ENCODE measurements at places on chromosomes 12 and 14. TPM values are rescaled to one million over a fixed set of nuclear protein-coding genes. Genes with fewer than 3 reads are reported as not detected.

DNA sequence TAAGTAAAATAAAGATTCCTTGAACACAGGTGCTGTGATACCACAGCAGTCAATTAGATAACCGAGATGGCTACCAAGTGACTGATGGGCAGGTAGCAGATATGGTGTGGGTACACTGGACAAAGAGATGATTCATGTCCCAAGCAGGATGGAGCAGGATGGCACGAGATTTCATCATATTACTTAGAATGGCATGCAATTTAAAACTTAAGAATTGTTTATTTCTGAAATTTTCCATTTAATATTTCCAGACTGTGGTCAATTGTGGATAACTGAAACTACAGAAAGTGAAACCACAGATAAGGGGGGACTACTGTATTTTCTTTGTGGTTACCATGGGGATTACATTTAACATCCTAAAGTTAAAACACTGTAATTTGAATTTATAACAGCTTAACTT, 7.5 kb upstream of the ZFP36L1 start:
- DNase-seq, result peak; percentile 73

OTOGL gene
- under 0.01 TPM for total RNA-seq

SSTR1 gene
- 57.9 TPM for total RNA-seq

TSHR gene
- total RNA-seq, result not detected

DNA sequence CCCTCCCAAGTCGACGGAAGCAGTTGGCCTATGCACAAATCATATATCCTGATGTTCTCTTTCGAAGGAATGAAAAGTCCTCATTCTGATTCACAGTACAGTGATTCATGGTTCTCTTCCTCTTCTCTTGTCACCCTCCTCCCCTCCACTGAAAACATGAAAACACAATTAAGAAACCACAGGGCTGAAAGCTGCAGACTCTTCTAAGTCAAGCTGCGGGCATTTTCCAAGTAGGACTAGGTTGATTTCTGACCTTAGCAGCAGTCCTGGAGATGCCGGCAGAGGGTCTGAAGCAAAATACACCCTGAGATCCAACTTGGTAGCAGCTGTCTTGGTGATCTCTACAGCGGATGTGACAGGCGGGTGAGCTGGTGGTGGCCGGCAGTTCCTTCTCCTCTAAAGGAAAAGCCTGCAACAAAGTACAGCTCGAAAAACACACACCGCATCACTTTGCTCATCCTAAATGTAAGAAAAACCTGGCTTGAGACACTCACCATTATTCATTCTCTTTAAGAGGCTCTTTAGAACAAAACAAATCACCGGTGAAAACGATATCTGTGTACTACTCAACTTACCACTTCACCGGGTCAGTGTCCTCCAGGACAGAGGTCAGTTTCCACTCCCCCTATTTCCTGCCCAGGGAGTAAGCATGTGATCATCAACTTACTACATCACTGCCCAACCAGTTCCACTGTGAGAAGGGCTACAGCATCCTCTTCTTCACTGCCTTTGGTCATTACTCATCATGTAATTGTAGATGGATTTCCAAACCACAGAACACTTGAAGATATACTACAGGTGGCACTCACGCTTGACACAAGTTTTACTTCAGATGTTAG, 6.0 kb downstream of the TMCC3 start:
- peak; percentile 69 for DNase-seq

GRCh38 chr12:51171884-51172514, 936 bp downstream of the TFCP2 start:
- peak; percentile 64 for DNase-seq

DNA sequence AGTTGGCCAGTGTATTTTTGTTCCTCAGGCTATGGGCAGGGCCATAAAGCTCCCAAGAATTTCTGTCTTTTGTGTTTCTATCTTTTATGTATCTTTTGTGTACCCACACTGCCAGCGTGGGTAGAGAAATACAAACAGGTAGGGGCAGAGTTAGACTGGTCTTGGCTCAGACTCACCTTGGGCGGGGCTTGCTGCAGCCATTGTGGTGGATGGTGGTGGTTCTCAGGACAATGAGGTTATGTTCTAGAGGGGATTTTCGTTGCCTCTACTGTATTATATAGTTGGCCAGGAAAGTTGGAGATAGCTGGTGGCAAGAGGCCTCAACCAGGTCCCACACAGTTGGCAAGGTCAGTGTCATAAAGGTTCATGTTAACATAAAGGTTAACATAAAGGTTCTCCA, 977.5 kb upstream of the LRFN5 start:
- no peak for DNase-seq

TAS2R42 gene
- total RNA-seq, result not detected

- DNase-seq, result peak; percentile 75
Observed at GRCh38 chr12:42135259-42135814, 9.3 kb downstream of the GXYLT1 start.

GRCh38 chr12:45644541-45644940, 85.0 kb upstream of the ARID2 start:
- peak; percentile 32 for DNase-seq

DNA sequence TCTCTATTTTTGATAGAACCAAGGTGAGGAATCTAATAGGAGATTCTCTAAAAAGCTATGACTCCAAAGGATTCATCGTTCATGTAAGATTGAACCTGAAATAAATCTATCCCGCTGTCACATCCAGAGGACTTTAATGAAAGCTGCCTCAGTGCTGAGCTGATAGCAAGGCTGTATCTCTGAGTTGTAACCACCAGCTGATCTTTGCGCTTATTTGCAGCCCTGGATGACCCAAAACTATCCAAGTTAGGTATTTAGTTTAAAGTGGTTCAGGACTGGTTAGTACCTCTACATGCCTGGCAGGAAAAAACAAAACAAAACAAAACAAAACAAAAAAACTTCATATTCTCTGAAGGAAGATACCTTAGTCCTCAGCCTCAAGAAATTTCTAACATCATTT, 8.8 kb upstream of the ANKRD33 start:
- no peak for DNase-seq

- DNase-seq, result no peak
Observed at GRCh38 chr14:33229269-33229929, 290.7 kb downstream of the NPAS3 start.

PIK3C2G gene
- not detected for total RNA-seq

DNA sequence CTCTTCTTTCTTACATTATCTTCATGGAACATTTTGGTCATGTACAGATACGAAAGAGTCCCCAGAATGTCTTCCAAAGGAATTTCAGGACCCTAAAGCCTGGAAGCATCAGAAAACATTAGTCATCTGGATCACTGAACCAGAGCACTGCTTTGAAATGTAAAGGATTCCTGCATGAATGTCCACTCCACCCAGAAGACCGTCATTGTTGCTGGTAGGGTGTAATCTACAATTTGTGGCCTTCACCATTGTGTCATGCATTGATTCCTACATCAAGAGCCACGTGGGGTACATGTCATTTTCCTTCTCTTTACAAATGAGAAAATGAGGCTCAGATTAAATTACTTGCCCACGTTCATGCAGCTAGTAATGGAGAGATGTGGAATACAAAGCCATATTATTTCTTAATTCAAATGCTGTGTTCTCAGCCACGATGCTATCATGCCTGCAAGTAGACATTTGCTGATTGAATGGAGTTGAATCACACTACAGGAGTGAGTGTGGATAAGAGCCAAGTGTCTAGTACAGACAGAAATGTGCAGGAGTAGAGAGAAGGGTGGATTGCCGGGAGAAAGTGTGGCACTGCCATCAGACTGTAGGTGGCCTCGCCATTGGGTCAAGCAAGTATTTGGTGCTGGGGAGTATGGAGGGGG, 231.2 kb downstream of the C12orf75 start:
- DNase-seq, result no peak

HSP90AA1 gene
- total RNA-seq, result 321 TPM

GRCh38 chr12:117161460-117162166, 28.7 kb downstream of the FBXO21 start:
- DNase-seq, result no peak

- peak; percentile 55 for DNase-seq
Observed at GRCh38 chr12:102343361-102344121, 136.8 kb downstream of the IGF1 start.

DNA sequence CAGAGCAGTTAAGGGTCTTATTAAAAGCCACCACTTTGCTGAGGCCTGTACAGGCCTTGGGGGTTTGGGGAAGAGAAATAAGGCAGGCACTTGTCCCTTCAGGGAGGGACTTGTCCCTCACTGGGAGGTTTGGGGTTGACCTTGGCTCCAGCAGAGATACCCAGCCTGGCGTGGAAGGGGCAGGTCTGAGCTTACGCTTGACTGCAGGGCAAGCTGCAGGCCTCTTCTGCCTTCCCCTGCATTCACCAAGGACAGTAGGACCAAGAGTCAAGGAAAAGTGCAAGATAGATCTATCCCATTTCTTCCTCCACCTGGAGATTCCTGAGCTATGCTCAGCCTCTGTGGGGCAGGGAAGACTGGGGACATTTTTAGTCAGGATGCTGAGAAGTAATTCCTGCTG, 154.3 kb downstream of the SMOC1 start:
- DNase-seq, result no peak

- peak; percentile 21 for DNase-seq
Observed at GRCh38 chr12:105554223-105554678, 223.8 kb downstream of the C12orf75 start.

TRMT61A gene
- total RNA-seq, result 8.2 TPM

DNA sequence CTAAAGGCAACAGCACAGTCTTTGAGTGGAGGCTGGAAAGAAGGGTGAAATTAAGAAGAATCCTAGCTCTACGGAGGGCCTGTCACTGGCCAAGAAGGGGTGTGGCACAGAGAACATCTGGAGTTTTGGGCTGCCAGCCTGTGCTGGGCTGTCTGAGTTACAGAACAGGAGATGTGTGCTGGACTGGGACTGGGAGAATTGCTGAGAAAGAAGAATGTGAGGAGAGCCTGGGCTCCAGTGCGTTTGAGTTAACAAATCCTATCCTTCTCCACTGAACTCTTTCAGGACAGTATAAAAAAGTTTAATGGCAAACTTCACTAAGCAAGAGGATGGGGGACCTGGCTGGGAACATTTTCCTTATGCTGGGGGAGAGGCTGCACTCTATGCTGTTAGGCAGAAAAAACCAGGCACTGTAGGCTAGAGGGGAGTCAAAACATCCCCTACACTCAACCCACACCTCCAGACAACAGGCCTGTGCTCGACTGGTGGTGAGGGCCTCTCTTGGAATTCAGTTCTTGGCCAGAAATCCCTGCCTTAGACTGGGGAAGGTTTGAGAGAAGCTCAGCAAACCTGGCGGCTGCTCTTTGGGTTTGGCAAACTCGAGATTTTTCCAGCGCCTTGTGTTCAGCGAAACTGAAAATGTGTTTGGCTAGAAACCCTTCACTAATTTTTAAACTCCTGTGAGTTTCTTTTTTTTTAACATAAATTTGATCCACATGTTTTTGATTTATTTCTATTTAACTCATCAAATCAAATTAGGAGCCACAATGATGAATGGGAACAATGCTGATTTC, 217.3 kb downstream of the MON2 start:
- peak; percentile 41 for DNase-seq

CD4 gene
- 1.9 TPM for total RNA-seq

PAPLN gene
- 4.3 TPM for total RNA-seq

WSCD2 gene
- under 0.01 TPM for total RNA-seq

- no peak for DNase-seq
Observed at GRCh38 chr12:109982210-109982609, 14.0 kb downstream of the GIT2 start.

DNA sequence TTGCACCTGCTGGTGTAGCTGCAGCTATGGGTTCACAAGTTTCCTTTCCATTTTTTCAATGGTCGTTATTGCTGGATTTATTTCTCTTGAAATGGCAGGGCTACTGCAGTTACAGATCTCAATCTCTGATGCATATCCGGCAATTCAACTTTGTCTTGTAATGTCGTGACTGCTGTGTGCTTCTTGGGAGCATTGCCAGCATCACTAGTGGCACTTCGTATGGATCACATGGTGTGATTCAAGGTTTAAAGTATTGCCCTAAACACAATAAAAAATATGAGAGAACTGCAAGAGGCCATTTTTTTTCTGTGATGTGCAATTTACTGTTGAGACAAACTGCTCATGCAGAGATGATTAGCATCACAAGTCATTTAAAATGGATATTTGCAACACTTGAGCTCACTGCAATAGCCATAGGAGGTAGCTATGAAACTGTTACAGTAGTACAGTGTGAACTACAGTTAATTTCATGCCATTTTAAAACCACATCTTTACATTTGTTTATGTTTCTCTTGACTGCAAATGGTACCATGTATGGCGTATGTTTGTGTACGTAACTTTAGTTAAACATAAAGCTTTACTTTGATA, 217.4 kb upstream of the PDE3A start:
- DNase-seq, result no peak

DNA sequence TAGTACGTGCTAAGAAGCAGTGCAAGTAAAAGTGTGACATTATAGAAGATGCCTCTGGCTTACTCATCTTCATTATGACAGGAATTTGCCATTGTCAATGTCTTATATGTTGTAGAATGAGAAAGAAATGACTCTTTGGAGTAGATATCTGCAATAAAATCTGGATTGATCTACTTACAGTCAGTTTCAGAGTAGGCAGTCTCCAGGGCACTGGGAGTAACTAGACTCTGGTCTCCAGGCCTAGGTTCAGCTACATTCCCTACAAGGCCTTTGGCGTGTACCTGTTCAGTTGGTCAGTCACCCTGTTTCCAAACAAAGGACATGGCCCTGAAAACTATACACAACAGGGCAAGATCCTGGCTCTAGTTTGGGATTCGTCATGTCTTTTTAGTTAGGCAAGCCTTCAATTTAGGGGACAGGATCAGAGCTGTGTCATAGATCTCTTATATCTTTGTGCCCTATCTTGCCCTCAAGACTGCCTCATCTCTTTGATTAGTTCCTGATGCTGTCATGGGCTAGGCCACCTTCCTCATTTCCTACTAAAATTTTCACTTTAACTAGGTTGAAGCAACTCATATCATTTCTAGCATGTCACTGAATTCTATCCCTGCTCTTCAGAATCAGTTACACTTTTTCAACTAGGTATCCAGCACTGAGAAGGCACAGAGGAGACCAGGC, 410.0 kb downstream of the RAD51B start:
- no peak for DNase-seq

- DNase-seq, result peak; percentile 29
Observed at GRCh38 chr12:56337753-56338251, 882 bp upstream of the IL23A start.

SLC6A12 gene
- not detected for total RNA-seq

DNA sequence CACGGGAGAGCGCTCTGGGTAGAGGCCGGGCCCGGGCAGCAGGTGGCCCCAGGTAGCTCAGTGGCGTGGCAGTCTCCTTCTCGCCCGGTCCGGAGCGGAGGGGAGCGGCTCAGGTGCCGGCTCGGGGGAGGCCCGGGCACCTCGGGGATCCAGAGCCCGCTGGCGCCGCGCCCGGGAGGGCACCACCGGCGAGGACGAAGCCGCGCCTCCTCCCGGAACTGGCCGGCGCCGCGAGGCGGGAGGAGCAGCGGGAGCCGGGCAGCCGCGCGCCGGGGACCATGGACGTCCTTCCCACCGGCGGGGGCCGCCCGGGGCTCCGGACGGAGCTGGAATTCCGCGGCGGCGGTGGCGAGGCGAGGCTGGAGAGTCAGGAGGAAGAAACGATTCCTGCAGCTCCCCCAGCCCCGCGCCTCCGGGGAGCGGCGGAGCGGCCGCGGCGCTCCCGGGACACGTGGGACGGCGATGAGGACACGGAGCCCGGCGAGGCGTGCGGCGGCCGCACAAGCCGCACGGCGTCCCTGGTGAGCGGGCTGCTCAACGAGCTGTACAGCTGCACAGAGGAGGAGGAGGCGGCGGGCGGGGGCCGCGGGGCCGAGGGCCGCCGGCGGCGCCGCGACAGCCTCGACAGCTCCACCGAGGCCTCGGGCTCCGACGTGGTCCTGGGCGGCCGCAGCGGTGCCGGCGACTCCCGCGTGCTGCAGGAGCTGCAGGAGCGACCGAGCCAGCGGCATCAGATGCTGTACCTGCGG, 21.5 kb upstream of the GNS start:
- DNase-seq, result no peak
